Activated naive CD4-positive, alpha-beta T cell treated with anti-CD3 and anti-CD28 coated beads, Interleukin-2, amount 50 U/mL, for 72 hours (primary cell): ENCODE measurements at places on chromosomes 1 and 21.
A peak's percentile ranks its signal among the peaks of the same experiment; 100 is the strongest.

- no peak for DNase-seq
Measured at GRCh38 chr21:25913479-25913878, 178.7 kb downstream of the GABPA start.

DNA sequence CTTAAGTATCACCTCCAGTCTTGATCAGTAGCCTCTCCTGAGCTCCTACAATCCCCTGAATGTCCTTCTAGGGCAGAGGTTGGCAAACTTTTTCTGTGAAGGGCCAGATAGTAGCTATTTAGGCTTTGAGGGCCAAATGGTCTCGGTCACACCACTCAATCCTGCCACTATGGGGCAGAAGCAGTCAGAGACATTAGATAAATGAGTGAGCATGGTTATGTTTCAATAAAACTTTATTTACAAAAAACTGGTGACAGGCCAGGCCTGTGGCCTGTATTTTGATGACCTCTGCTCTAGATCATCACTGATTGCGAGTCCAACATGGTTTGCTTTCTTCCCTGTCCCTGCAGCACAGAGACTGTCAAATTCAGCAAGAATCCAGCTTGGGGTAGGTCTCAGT, 36.3 kb downstream of the LRP8 start:
- no peak for DNase-seq

DNA sequence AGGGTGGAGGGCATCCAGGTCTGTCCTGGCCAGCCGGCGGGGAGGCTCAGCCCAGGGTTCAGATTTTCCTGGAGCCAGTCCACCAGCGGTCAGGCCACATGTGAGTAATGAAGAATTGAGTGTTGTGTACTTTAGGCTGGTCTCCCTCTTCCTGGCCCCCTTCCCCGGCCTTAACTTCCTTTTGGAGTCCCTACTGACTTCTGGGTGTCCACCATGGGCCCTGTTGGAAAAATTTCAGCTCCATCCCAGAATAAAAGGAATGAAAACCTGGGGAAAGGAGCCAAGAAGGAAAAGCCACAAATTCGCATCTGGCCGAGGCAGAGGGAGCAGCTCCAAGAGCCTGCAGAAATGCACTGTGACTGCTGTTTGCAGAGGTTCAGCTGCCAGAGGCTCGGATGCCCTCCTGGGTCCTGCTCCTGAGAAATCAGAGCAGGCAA, 35.5 kb upstream of the HHAT start:
- DNase-seq = no peak

- no peak for DNase-seq
Measured at GRCh38 chr1:89594096-89594740, 38.7 kb upstream of the LRRC8C start.

GRCh38 chr1:88973520-88974137, 18.8 kb downstream of the KYAT3 start:
- no peak for DNase-seq

DNA sequence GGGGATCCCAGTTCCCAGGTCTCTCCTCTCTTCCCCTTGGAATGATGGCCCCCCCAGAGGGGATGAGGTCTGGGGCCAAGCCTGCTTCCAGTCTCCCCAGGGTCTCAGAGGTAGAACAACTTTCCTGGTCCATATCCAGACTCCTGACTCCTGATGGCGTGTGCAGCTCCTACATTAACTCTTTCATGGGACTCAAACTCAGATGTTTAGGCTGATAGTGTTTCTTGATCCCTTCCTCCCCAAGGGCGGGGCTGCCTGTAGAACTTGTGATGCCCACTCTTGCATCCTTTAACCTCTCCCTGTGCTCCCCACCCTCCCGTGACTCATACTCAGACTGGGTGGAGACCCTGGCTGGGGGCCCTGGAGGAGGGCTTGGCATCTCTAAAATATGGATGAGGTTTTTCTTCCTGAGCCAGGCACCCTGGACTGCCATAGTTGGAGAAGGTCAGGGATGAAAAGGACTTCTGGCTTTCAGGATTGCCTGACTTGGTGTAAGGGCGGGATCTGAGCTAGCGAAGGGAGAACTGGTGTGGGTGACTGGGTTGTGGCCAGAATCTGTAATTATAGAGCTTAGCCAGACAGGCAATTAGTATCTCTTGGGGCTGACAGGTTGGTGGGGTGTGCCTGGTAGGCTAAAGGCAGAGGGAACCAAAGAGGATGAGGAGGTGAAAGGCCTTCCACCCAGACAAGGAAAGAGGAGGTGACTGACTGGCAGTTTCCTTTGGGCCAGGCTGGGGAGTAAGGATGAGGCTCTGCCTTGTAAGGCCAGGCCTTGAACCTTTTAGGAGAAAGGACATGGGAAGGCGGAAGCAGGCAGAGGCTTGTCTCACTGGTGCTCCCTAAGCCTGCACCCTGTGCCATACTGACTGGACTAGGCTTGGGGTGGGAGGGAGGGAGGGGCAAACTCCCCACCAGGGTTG, 1.5 kb downstream of the ATP8B2 start:
- DNase-seq = no peak

- peak; percentile 62 for DNase-seq
Measured at GRCh38 chr1:107782217-107782845, 182.6 kb downstream of the VAV3 start.

DNA sequence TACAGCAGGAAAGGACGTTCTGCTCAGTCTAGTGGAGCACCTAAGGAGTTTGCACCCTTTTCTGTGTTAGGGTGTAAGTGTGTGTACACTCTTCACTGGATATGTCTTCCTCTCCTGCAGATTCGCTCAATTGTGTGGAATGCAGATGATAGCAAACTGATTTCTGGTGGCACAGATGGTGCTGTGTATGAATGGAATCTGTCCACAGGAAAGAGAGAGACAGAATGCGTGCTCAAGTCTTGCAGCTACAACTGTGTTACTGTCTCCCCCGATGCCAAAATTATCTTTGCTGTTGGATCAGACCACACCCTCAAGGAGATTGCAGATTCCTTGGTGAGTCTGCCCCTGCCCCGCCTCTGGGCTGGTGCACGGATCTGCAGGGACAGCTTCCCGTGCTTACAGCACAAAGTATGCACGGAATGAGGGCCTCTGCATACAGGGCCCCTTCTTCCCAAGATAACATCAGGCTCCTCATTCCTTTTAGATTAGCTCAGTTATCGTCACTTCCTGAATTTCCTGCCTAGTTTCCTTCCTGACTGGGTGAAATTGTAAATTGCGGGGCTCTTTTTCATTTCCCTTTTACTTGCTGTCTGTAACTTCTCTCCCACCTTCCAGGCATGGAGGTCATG, 34.6 kb downstream of the CFAP57 start:
- no peak for DNase-seq

GRCh38 chr21:39079617-39080016, 103.6 kb downstream of the PSMG1 start:
- no peak for DNase-seq

DNA sequence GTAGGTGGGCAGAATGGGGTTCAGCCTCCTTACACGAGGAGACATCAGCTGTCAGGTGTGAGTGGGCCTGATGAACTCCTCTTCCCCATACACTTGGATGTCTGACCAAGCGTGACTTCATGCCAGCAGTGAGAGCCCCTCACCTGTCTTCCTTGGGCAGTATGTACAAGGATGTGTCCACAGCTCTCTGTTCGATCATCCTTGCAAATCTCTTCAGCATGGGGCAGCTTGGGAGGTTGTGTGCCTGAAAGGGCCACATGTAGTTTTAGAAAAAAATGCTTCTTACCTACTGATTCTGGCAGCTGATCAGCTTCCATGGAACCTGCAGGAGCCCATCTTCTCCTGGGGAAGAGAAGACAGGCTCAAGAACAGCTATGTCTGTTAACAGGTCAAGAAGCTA, 18.0 kb downstream of the ACP6 start:
- no peak for DNase-seq

DNA sequence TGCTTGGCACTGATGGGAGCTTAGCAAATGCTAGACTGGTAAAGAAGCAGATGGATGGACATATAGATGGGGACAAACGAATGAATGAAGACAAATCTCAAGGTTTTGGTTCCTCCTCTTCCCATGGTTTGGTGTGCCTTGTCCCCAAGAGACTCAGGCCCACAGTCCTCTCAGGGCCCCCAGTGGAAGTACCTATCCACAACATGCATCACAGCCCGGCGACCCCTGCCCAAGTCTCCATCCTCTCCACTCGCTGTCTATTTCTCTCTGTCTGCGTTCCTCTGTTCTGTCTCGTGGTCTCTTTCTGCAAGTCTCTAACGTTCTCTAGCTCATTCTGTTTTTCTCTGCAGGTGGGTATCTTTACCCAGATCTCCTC, 85.8 kb downstream of the GLIS1 start:
- DNase-seq = no peak

- DNase-seq = no peak
Measured at GRCh38 chr1:184974056-184974836, at the start of gene NIBAN1. Gene NIBAN1 (minus strand): TSS chr1:184974508. CDS start chr1:184974356, 152 bp downstream.

- DNase-seq = no peak
Measured at GRCh38 chr1:223208164-223209076, 65.4 kb upstream of the TLR5 start.
